CD4-positive, alpha-beta T cell treated with Interleukin-15 for 4 hours (primary cell): ENCODE measurements at places on chromosomes 16 and 17.
A peak's percentile ranks its signal among the peaks of the same experiment; 100 is the strongest.

- DNase-seq: no peak
Measured at GRCh38 chr17:16215002-16215272, 397 bp downstream of the NCOR1 start.

- DNase-seq: peak; percentile 82
Measured at GRCh38 chr17:50139950-50140885, 10.3 kb upstream of the SAMD14 start.

DNA sequence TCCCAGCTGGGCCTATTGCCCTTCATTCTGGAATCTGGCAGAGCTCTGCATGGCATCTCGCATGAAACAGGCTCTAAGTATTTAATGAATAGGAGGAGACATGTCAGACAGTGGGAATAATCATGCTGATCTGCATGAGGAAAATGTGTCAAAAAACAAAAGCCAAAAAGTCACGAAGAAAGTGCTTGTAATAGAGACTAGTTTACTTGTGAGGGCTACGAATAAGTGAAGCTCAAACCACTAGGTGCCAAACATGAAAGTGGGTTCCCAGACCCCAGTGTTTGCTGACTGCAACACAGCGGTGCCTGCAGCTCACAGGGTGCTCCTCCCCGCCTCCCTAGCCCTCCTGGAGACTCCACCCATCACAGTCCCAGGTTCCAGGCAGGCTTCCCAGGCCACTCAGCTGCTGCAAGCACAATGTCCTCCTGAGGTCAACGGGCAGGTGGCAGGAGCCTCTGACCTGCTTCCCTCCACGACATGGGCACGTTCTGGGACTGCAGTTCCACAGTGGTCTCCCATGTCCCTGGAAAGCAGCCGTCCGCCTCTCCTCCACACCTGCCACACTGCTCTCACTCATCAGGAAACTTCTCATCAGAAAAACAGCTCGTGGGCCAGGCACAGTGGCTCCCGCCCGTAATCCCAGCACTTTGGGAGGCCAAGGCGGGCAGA is 96.5 kb downstream of the ANKRD11 start:
- DNase-seq: no peak

DNA sequence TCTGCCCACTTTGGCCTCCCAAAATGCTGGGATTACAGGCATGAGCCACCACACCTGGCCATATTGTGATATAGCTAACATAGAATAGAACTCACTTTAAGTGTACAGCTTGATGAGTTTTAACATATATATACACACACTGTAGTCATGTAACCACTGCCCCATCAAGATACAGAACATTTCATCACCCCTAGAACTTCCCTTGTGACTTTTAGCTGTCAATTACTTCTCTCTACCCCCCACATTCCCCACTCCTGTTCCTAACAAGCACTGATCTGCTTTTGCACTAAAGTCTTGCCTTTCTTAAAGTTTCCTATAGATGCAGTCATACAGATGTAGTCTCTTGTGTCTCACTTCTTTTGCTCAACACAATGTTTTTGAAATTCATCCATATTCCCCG is 93.1 kb downstream of the PITPNC1 start:
- no peak for DNase-seq

- no peak for DNase-seq
Measured at GRCh38 chr16:7025616-7026190, 306.9 kb upstream of the RBFOX1 start.

DNA sequence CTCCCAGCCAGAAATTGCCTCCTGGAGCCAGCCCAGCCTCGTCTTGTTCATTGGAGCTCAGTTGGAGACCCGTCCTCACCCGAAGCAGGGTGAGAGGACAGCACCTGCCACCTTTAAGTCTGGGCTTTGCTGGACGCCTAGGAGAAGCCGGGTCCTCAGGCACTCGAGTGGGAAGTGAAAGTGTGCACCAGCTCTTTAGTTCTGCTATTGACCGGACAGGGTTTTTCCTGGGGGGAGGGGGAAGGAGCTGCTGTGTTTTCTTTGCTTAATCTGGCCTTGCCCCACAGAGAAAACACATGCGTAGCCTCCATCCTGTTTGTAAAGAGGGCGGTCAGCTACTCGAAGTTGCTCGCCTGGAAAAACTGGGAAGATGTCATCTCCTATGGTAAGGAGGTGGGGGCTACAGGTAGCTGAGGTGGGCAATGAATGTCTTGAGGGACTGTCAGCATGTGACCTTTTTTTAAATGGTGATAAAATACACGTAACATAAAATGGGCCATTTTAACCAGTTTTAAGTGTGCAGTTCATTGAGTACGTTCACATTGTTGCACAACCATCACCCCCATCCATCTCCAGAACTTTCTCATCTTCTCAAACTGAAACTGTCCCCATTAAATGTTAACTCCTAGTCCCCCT is 34.4 kb downstream of the CMIP start:
- no peak for DNase-seq

GRCh38 chr17:10051112-10051511 is 146.0 kb upstream of the RCVRN start:
- no peak for DNase-seq

GRCh38 chr17:52170963-52171572 is 12.6 kb upstream of the CA10 start:
- DNase-seq: no peak

DNA sequence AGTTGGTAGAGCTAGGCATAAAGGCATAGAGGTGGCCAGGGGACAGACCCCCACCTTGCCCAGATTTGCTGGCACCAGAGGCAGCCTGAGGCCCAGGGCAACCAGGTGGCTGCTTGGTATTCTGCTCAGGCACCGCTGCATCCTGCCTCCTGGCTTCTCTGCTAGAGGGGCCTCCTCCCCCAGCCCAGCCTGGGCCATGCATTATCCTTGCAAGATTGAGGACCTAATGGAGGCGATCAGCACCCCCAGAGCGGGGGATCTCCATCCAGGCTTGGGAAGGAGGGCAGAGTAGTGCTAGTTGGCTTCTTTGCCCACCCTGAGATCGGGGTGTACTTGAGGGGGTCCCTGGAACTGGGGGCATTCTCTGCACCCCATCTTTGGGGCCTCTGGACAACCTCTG is 23.8 kb downstream of the CDK5RAP3 start:
- DNase-seq: no peak

- no peak for DNase-seq
Measured at GRCh38 chr16:11631214-11631613, 37.0 kb upstream of the SNN start.

- no peak for DNase-seq
Measured at GRCh38 chr17:67011527-67012175, 32.7 kb upstream of the CACNG1 start.

DNA sequence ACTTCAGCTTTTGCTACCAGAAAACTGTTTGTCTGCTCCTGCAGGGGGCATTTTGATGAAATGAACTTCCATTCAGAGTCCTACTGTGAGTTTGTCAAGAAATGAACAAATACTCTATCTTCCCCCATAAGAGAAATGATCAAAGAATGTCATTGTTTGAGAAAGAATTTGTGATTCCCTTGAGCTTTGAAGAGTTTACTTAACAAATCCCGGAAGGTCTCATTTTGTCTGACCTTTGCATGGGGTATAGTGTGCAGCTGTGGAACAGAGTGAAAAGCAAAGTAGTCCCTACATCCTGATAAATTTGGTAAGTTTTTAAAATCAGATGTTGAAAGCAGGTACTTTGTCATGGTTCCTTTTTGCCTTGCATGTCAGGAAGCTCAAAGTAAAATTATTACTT is 178.0 kb downstream of the ABCC12 start:
- no peak for DNase-seq

DNA sequence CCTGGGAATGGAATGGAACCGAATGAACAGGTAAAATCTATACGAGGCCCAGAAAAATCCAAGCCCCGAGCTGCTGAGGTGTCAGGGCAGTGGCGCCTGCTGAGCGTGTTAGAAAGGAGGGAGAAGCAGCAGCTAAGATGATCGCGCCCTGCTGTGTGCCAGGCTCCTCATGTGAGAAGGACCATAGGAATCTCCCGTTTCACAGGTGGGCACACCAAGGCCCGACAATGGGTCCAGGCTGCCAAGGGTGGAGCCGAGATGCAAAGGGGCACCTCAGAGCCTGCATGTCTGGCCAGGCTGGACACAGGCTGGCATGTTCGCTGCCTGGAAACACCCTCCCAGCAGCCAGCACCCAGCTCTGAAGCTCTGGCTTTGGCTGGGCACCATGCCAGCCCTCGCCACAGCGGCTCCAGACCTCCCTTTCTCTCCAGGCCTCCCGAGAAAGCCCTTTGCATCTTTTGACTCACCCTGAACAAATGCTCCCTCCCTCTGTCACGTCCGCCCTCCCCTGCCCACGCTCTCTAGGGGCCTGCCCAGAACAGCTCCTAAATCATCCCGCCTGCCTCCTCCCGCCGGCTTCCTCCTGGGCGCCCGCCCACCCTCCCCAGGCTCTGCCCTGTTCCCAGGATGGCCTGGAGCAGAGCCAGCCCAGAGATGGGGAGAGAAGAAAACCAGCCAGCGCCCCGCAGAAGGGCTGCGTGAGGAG is 217.8 kb upstream of the GSE1 start:
- no peak for DNase-seq

DNA sequence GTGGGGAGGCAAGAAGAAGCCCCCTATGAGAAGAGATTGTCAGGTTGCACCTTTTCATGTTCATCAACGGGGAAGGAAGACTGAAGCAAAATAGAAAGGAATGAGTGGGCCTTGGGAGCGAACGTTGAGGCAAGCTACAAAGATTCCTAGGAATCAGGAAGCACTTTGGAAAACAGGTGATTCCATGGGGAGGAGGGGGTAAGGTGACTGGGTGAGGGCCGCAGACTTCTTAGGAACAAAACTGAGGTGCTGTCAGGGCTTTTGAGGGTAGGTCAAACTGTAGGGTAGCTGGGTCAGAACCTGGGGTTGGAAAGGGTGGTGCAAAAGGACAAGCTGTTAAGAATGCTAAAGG is 528 bp downstream of the ITFG1 start:
- no peak for DNase-seq

DNA sequence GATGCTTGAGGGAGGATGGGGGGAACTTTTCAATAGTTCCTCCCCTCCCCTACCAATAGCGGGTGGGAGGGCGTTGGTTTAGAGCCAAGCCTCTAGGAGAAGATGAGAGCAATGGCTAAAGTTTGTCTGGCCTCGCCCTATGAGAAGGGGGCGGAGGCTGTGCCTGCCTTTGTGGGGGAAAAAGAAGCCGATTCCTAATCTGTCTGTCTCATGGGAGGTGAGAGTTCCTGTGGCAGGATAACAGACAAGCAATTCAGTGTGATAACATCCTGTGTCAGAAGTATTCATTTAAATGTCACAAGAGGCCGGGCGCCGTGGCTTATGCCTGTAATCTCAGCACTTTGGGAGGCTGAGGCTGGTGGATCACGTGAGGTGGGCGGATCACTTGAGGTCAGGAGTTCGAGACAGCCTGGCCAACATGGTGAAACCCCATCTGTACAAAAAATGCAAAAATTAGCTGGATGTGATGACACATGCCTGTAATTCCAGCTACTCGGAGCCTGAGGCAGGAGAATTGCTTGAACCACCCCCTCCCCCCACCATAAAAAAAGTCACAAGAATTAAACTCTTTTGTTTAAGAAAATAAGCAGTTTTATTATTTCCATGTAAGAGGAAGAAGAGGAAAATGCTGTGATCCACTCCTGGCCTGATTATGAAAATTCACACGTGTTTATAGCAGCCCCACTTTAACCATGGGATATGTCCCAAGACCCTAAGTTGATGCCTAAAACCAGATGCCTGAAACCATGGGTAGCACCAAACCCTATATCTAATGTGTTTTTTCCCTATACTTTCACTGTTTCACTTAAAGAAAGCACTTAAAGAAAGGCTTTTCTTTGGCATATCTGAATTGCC is 1.7 kb downstream of the SLFN5 start:
- peak; percentile 91 for DNase-seq

DNA sequence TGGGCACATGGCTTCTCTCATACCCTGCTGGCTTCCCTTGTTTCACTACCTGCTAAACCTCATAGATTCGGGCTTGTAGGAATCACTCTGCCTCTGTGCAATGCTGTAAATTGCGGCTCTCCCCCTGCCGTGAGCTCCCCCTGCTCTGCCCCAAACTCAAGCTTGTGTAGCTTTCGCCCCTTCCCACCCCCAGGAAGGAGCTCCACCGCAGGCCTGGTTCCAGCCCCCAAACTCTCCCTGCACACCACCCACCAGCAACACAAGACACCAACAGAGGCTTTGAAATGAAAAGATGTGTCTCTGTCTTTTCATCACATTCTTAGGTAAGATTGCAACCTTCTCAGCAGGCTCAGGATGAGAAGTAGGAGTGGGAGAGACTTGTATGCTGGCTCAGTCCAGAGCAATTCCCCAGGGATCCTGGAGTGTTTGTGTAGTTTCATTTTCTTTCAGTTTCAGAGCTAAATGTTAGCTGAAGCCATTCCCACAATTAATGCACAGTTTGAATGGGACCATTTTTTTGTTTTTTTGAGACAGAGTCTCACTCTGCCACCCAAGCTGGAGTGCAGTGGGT is 14.2 kb downstream of the CX3CL1 start:
- DNase-seq: no peak

DNA sequence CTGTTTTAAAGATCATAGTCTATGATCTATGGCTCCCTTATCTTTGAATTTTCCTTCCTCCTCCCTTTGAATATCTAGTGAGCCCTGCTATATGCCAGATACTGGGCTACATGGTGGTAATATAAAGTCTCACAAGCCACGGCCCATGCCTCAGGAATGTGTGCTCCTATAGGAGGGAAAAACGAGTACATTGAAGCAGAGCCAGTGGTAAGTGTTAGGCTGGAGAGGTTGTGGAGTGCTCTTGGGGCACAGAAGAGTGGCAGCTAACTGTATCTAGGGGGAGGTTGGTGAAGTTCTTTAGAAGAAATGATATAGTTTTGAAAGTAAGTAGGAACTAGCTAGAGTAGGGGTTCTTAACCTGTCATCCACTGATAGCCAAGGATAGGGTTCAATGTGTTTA is 105.8 kb upstream of the PMFBP1 start:
- no peak for DNase-seq

- DNase-seq: no peak
Measured at GRCh38 chr16:6482696-6483468, 849.8 kb upstream of the RBFOX1 start.

DNA sequence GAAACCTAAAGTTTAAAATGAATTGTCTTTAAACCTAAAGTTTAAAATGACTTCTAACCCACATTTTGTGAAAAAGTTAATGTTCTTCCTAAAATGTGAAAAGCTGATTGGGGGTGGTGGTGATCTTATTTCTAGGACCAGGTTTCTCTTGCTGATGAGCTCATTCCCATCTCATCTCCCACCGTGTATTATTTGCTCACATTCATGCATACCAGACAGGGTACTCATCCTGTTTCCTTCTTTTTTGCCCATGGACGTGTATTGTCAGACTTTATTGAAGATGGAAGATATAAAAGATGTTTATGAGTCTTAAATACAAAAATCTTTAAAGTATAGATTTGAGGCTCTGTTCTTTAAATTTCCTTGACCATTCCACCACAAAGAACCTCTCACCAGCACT is 70.1 kb upstream of the MPHOSPH6 start:
- DNase-seq: no peak

DNA sequence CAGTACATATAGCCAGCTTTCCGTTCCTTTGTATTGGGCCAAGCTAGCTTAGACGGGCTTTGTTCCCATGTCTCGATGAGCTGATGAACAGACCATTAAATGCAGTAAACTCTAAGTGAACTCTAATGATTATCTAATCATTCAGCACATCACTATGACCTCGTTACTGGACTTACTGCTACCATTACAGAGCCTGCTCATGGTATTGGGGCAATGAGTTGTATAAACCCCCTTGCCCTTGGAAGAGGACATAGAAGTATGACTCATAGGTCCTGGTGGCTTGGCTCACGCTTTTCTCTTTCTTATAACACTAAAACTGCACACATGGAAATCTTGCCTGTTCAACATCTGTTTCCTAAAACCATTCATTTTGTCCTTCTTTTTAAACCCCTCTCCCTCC is 93.6 kb upstream of the DYNLRB2 start:
- DNase-seq: no peak
